ENCODE measurements at places on chromosomes 13 and 19.

DNA sequence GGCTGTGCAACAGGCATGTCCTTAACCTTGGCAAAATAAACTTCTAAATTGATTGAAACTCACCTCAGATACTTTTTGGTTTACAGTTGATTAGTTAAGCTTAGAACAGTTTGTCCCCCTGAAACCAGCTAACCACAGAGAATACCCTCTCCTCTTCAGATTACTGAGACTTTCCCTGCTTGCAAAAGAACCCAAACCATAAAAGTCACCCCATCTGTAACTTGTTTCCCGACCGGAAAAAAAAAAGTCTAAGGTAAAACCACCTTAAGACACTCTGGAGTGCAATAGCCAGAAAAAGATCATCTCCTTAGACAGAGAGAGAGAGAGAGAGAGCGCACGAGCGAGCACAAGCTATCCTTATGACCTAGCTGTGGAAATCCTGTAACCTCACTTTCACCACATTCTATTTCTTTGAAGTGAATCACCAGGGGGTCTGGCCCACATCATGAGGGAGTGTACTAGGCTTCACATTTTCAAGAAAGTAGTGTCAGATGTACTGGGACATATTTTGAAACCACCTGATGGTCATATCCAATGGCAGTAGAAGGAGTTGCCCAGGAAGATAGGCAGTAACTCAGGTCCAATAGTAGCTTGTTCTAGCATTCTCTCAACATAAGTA lies 11.1 kb upstream of the GTF2F2 start:
- no peak for DNase-seq

- DNase-seq = no peak
These were observed 60.6 kb downstream of the NDFIP2 start for GRCh38 chr13:79541426-79542049.

GRCh38 chr19:48405850-48406249 lies 12.4 kb downstream of the GRIN2D start:
- no peak for DNase-seq

- no peak for DNase-seq
These were observed 76.3 kb downstream of the ZNF429 start for GRCh38 chr19:21581646-21582240.

- no peak for DNase-seq
These were observed 20.4 kb downstream of the MPND start for GRCh38 chr19:4363571-4364304.

- DNase-seq = no peak
These were observed 18.6 kb upstream of the LMTK3 start for GRCh38 chr19:48530066-48530720.

GRCh38 chr19:33385956-33386355 lies 12.4 kb downstream of the CEBPG start:
- DNase-seq = no peak

DNA sequence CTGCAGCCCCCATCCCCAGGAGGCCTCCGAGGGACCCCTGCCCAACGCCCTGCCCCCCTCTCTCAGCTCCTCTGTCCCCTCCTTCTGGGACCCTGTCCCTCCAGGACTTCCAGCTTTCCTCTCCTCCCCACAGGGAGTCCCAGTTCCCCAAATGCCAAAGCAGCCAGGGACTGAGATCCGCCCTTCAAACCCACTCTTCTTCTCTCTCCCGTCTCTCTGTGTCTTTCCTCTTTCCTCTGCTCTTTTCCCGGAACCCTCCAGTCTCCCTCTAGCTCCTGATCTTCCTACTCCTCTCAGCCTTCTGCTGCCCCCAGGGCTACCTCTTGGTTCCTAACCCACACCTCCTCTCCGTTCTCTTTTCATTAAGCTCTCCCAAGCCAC lies 377 bp downstream of the CA11 start:
- peak; percentile 74 for DNase-seq

GRCh38 chr13:74464670-74465069 lies 330.5 kb upstream of the KLF12 start:
- DNase-seq = no peak

- no peak for DNase-seq
These were observed 96.7 kb upstream of the CLDN10 start for GRCh38 chr13:95455782-95456181.

- DNase-seq = no peak
These were observed 19.6 kb downstream of the CELF5 start for GRCh38 chr19:3243819-3244700.

DNA sequence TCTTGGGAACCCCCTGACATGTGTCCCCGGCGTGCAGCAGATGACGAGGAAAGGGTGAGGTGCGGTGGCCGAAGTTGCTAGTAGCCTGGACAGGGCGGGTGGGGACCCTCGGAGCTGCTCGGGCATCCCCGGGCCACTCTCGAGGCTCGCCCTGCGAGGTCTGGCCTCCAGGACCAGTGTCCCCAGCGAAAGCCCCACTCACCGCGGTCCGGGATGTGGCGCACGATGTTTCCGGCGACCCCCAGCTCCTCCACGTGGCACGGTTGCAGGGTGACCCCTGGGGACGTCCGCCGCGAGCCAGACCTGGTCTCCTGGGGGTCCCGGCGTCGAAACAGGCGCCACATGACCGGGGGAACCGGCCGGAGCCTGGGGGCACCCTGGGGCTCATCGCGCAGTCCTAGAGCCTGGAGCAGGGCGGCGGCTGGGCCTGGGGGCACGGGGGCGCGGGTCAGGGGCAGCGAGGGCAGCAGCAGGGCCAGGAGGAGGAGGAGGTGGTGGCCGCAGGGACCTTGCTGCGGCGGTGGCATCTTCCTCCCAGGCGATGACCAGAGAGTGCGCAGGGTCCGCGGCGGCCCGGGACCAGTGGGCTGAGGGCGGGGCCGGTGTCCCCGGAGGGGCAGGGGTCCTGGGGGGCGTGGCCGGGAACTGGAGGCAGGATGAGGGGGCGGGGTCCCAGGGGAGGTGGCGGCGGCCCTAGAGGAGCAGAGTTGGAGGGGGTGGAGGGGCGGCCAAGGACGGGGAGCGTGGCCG lies 26.0 kb downstream of the CERS1 start:
- no peak for DNase-seq
